Ovary (tissue), 10 donors: ENCODE measurements at places on chromosomes 11 and 22.
A peak's percentile ranks its signal among the peaks of the same experiment; 100 is the strongest.

- DNase-seq, result peak; percentile 20
Measured at GRCh38 chr22:29454276-29454675, 15.9 kb downstream of the RFPL1 start.

DNA sequence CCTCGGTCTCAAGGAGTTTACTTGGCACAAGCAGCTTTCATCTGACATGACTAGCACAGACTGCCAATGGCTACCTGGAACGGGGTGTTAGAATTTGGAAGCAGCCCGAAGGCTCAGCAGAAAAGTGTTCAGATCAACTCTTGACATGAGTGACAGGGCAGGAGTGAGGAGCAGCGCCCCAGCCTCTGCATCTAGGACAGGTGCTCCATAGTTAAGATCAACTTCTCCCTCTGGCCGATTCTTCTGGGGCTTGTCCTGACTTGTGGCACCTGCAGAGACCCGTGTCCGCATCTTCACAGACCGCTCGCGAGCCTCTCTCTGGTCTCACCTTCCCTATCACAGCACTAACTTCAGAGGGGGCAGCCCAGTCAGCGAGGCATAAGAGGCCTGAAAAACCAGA is 42.5 kb upstream of the CHKA start:
- no peak for DNase-seq

- no peak for DNase-seq
Measured at GRCh38 chr22:44723801-44724200, 21.8 kb downstream of the PRR5 start.

- peak; percentile 38 for DNase-seq
Measured at GRCh38 chr11:80239217-80239616, 798.4 kb upstream of the TENM4 start.

DNA sequence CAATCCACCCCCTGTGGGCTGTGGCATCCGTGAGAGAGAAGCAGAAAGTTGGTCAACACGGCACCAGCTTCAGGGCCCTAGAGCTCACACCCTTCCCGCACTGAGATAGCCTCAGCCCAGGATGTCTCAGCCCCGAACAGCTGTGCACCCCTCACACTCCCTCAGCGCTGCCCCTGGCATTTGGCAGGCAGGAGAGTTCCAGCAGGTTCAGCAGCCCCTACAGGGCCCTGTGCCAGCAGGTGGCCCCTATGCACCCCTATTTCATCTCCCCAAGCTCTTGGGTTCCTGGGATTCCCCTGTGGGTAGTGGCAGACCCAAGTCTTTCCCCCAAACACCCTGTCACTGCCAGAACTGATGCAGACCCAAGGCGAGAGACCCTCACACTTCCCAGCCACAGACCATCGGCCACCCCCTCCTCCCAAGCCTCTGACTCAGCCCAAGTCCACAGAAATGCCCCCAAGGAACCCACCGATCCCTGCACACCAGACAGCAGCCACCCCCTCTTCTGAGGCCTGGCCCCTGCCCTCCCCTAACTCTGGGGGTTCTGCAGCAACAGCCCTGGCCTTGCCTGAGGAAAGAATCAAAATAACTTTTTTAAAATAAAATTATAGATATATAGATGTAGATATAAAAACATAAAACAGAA is 183.6 kb downstream of the IGLL1 start:
- DNase-seq, result no peak
